ENCODE measurements at places on chromosomes 1 and 21.

GRCh38 chr1:234597894-234598293, 12.1 kb downstream of the IRF2BP2 start:
- DNase-seq = peak; percentile 39

- no peak for DNase-seq
Observed at GRCh38 chr1:154318386-154318785, 2.5 kb upstream of the AQP10 start.

DNA sequence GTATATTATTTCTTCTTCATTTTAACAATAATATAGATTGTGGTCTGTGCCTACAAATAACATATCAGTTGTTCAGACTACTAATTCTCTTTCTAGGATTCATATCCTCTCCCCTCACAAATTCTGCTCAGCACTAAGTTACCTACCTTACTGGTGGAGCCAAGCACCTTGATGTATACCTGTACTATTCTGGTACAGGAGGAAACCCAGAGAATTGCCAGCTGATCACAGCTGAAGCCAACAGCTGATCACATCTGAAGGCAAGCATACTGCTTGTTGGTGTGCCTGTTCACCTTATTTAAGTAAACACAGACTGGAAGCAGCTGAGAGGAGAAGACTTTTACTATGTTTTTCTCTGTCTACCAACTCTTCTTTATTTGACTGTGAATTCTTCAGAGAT, 101.8 kb downstream of the PBX1 start:
- no peak for DNase-seq

DNA sequence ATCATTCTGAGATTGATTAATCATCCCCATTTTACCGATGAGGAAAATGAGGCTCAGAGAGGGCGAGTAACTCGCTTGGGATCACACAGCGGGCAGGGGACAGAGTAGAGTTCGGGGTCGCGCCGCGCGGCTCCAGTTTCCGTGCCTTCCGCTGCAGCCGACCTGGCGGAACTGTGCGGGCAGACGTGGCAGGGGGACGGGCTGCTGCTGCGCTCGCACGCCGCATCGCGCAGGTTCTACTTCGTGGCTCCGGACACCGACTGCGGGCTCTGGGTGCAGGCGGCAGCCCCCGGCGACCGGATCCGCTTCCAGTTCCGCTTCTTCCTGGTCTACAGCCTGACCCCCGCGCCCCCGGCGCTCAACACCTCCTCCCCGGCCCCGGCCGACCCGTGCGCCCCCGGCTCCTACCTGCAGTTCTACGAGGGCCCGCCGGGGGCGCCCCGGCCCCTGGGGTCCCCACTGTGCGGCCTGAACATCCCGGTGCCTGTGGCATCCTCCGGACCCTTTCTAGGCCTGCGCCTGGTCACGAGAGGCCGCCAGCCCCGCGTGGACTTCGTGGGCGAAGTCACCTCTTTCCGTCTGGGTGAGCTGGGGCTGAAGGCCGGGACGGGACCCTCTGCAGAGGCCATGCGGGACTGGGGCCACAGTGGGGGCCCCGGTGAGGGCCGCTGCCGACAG, 2.3 kb downstream of the LDLRAD2 start:
- peak; percentile 9 for DNase-seq

DNA sequence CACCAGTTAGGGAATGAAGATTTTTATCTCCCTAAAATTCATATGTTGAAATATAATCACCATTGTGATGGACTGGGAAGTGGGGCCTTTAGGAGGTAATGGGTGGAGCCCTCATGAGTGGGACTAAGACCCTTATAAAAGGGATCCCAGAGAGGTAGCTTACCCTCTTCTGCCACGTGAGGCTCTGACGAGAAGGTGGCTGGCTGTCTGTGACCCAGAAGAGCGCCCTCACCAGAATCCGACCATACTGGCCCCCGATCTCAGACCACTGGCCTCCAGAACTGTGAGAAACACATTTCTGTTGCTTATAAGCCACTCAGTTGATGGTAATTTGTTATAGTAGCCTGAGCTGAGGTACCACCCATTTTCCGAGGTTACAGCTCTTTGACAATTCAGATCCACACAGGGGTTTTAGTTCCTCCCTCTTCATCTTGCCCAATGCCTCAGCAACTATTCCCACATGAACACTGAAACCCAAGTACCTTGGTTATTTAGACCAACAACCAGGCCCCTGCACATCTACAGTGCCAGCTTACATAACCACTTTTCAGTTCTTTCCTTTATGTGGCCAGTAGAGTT, 27.6 kb upstream of the HUNK start:
- no peak for DNase-seq

DNA sequence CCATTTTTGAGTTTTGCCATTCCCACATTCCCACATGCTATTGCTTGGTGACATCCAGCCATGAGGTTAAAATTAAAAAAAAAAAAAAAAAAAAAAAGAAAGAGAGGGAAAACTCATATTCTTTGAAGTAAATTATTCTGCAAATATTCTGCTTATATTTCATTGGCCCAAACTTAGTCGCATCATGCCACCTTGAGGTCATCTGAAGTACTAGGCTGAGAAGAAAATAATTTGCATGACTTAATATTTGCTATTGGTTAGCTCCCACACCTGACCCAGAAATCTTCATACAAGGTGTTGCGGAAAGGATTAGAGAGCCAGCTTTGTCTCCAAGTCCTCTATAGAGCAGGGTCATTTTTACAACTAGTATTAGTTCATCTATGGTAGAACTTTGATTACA, 2206.0 kb downstream of the MRPL39 start:
- DNase-seq = no peak

- DNase-seq = no peak
Observed at GRCh38 chr1:211349741-211350140, 23.1 kb downstream of the TRAF5 start.

- no peak for DNase-seq
Observed at GRCh38 chr1:53703174-53703573, 35.8 kb downstream of the GLIS1 start.
